ENCODE measurements at places on chromosomes 3 and 15. TPM values are rescaled to one million over a fixed set of nuclear protein-coding genes. Genes with fewer than 3 reads are reported as not detected.

- no peak overlapping the region for H3K27ac ChIP-seq
- H3K4me1 ChIP-seq: no peaks in the 10 kb centered on the region
- no peak for DNase-seq
- H3K27me3 ChIP-seq: no peaks in the 10 kb centered on the region
- no peak overlapping the region for H3K4me3 ChIP-seq
- no peaks in the 10 kb centered on the region for H3K36me3 ChIP-seq
Measured at GRCh38 chr3:147713234-147714133, 304.3 kb downstream of the ZIC1 start.

DNA sequence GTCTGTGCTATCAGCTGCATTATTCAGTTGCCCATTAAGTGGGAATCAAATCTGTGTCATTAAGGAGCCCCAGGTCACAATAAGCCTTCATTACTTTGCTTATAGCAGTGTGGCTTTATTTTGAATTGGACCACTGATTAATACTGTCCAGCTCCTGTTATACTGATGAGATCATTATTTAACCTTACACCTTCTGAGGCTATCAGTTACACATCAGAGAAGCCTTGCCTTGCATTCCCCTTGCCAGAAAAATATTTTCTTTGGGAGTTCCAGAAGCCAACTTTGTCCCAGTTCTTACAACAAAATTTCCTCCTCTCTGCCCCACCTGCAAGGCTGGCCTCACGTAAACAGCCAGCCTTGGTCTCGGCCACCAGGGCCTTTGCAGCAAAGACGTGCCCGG lies 29.7 kb upstream of the ARNT2 start:
- no peak overlapping the region for H3K4me3 ChIP-seq
- H3K27ac ChIP-seq: no peak overlapping the region
- DNase-seq: no peak
- H3K36me3 ChIP-seq: no peaks in the 10 kb centered on the region

Gene LCTL
- not detected for total RNA-seq

- no peak overlapping the region for H3K27ac ChIP-seq
- no peak for DNase-seq
- H3K27me3 ChIP-seq: peaks cover 18% of the 10 kb centered on the region
- no peaks in the 10 kb centered on the region for H3K4me1 ChIP-seq
- no peaks in the 10 kb centered on the region for H3K36me3 ChIP-seq
Measured at GRCh38 chr3:198092276-198092675, 132.3 kb downstream of the LMLN start.

- no peaks in the 10 kb centered on the region for H3K36me3 ChIP-seq
- no peak overlapping the region for H3K4me3 ChIP-seq
- no peak for DNase-seq
- no peaks in the 10 kb centered on the region for H3K27me3 ChIP-seq
- no peaks in the 10 kb centered on the region for H3K4me1 ChIP-seq
Measured at GRCh38 chr3:117515309-117515708, 805.7 kb downstream of the TUSC7 start.

Gene MCF2L2
- 2.0 TPM for total RNA-seq

Gene SPINK8
- total RNA-seq: not detected

Gene CEMIP
- total RNA-seq: 0.12 TPM

Gene RTP1
- total RNA-seq: not detected

Measured in pancreas (tissue), 10 donors.